ENCODE measurements at places on chromosomes 13 and 19. TPM values are rescaled to one million over a fixed set of nuclear protein-coding genes. Genes with fewer than 3 reads are reported as not detected.

DNA sequence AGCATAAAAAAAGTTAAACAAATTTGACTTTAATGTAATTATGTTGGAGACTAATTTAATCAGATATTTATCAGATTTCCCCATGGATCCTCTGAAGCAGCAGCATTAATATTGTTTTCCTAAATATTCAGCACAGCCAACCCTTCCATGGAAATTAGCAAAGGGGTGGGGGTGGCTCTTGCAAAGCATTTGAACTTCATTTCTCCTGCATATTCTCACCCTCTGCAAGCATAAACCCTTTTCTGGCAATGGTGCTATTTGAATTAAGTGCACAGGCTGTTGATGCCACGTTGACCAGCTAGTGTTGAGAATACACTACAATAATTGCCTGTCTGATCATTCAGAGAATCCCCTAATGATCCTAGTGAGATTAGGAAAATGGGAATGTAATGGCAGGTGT is 488.1 kb upstream of the KLF12 start:
- DNase-seq, result no peak

CDX2 gene
- total RNA-seq, result not detected

- peak; percentile 51 for DNase-seq
Measured at GRCh38 chr13:76884186-76884906, 1.9 kb downstream of the KCTD12 start.

DNA sequence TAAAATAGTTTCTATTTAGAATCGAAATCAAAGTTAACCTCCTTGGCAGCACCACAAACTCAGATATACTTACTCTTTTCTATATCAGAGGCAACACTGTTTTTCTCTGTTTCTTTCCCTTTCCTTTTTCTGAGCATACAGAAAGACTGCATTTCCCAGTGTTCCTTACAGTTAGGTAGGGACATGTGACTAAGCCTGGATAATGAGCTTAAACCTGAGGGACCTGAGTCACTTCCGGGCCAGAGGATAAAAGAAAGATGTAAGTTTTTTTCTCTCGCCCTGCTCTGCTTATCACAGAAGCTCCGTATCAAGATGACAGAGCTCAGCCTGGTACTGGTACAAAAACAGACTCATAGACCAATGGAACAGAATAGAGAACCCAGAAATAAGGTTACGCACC is 531.9 kb downstream of the KLF12 start:
- DNase-seq, result no peak

- DNase-seq, result no peak
Measured at GRCh38 chr19:46480415-46480814, 9.1 kb upstream of the PNMA8A start.

DNA sequence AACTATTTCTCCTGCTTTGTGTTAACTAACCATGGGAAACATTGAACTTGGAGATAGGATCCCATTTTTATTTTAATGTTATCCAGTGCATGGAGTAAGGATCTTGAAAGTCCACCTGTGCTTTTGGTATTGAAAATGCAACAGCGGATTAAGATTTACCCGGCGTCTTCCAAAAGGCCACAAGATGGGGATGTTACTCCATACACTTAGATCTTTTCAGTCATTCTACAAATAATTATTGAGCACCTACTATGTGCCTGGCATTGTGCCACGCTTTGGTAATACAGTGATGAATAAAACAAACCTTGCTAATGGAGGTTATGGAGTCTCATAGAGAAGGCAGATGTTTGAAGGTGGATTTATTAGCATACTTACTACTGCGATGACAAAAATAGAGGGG is 56.9 kb downstream of the RFC3 start:
- DNase-seq, result no peak
